Adrenal gland (tissue), 19 donors: ENCODE measurements at places on chromosomes 6 and 20. TPM values are rescaled to one million over a fixed set of nuclear protein-coding genes. Genes with fewer than 3 reads are reported as not detected.
A peak's percentile ranks its signal among the peaks of the same experiment; 100 is the strongest.

The DUSP15 gene
- total RNA-seq: 5.5 TPM

The FAM50B gene
- total RNA-seq: 13.5 TPM

The SLC13A3 gene
- 9.0 TPM for total RNA-seq

The LHFPL5 gene
- total RNA-seq: not detected

The BEND6 gene
- not detected for total RNA-seq

The OPRM1 gene
- not detected for total RNA-seq

The TREML1 gene
- total RNA-seq: 2.5 TPM

The OR12D3 gene
- total RNA-seq: not detected

- DNase-seq: no peak
These were observed 84.3 kb upstream of the TMEM181 start for GRCh38 chr6:158475344-158476302.

GRCh38 chr20:47991875-47992488 lies 206.7 kb upstream of the SULF2 start:
- DNase-seq: no peak

- DNase-seq: no peak
These were observed 44.2 kb downstream of the NOX3 start for GRCh38 chr6:155411154-155412052.

GRCh38 chr6:142867355-142867801 lies 77.6 kb downstream of the HIVEP2 start:
- no peak for DNase-seq

GRCh38 chr6:73081955-73082354 lies 143.3 kb downstream of the KHDC1L start:
- no peak for DNase-seq

GRCh38 chr6:42118162-42119001 lies 24.0 kb downstream of the C6orf132 start:
- no peak for DNase-seq

GRCh38 chr6:114514170-114514569 lies 171.3 kb upstream of the HS3ST5 start:
- no peak for DNase-seq

- DNase-seq: no peak
These were observed 2.6 kb downstream of the ID4 start for GRCh38 chr6:19839788-19840187.

DNA sequence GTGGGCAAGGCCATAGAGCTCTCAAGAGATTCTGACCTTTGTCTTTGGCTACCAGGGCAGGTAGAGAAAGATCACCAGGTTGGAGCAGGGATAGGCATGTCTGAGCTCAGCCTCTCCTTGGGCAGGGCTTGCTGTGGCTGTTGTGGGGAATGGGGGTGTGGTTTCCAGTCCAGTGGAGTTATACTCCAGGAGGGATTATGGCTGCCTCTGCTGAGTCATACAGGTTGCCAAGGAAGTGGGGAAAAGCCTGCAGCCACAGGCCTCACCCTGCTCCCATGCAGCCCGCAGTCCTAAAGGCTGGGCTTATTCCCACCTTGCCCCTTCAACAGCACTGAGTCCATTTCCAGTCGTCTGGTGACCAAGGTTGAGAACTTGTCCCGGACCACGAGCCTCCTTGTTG lies 21.9 kb downstream of the MEP1A start:
- DNase-seq: no peak

- DNase-seq: peak; percentile 24
These were observed 466 bp upstream of the PSMB1 start for GRCh38 chr6:170553534-170554012.

DNA sequence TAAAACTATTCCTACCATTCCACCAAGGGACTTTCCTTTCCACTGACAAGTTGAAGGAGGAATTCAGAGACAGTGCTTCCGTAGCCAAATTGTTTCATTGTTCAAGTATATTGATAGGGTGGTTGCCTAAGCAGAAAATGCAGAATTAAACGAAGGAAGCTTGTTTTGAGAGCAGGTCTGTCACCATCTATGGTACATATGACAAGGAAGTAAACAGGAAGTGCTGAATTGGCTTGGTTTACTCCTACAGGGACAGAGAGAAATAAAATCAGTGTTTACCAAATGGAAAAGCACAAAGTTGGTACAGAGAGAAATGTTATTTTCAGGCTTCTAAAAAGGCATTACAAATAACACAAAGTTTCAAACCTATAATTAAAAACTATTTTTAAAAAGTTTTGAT lies 421.8 kb downstream of the CDC5L start:
- no peak for DNase-seq

DNA sequence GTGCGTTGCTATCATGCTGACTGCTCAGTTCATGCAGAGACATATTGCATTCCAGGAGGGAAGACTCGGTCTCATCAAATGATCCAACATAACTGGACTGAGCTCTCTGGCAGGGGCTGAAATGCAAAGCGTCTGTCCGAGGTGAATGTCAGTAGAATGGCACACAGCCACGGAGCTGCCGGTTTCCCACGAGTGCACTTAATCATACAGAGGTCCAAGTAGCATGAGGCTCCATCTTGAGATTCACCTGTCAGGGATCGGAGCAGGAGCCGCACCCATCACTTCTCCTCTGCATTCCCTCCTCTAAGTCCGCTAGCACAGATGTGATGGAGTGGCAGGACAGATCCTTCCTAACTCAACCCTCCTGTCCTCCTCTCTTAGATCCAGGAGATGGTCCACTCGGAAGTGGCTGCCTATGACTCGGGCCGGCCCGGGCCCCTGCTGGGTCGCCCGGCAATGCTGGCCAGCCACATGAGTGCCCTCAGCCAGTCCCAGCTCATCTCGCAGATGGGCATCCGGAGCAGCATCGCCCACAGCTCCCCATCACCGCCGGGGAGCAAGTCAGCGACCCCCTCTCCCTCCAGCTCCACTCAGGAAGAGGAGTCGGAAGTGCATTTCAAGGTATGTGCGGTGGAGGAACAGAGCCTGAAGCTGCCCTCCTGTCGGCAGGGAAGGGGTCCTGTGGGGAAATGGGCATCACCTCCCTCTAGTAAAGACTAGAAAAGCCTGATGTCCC lies 135.9 kb downstream of the JPH2 start:
- no peak for DNase-seq

DNA sequence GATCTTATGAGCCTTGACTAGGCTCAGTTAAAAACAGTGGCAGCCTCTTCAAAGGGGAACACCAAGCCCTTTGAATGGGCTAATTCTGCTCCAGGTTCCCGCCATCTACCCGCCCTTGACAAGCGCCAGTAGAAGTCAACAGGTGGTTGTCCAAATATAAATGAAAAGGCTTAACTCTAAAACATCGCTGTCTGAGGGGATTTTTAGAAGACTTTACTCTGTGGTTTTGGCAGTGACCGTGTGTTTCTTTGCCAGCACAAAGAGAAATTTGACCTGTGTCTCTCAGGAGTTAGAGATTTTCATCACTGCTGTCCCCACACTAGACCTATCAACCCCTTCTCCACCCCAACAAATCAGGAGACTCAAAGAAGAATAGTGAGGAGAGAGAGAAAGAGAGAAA lies 19.8 kb upstream of the SIM1 start:
- DNase-seq: no peak

DNA sequence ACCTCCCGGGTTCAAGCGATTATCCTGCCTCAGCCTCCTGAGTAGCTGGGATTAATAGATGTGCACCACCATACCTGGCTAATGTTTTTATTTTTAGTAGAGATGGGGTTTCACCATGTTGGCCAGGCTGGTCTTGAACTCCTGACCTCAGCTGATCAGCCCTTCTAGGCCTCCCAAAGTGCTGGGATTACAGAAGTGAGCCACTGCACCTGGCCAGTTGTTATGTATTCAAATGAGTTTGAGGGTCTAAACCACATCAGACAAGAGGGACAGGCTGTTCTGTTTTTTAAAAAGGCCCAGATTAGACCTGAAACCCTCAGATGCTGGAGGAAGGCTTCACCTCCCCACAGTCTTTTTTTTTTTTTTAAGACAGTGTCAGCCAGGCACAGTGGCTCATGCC lies 4.1 kb upstream of the SPAG4 start:
- DNase-seq: no peak

- DNase-seq: peak; percentile 88
These were observed 18.1 kb upstream of the SLC9A8 start for GRCh38 chr20:49794336-49795134.

GRCh38 chr6:30152016-30152673 lies 8.9 kb downstream of the TRIM10 start:
- no peak for DNase-seq

- DNase-seq: no peak
These were observed 24.2 kb downstream of the ASXL1 start for GRCh38 chr20:32382102-32382950.

GRCh38 chr6:32885698-32886286 lies 31.8 kb downstream of the PSMB9 start:
- DNase-seq: no peak

DNA sequence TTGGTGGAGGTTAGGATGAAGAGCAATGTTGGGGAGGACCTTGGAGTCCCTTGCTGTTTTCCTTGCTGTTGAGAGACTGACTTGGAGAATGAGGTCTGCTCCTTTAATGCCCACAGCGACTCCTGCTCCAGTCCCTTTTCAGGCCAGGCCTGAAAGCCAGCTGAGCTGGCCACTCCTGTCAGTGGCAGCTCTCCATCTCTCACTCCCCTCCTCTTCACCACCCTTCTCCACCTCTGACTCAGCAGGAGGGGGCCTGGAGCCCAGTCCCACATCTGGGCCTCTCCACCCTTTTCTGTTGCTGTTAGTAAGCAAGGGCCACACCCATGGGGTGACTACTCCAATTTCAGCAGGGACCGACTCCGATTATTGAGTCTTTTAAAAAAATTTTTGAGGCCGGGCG lies 2.2 kb downstream of the SNX21 start:
- peak; percentile 75 for DNase-seq

GRCh38 chr6:42230345-42231321 lies 13.0 kb upstream of the MRPS10 start:
- no peak for DNase-seq

- DNase-seq: no peak
These were observed 625.5 kb downstream of the CDH26 start for GRCh38 chr20:60583741-60584140.

DNA sequence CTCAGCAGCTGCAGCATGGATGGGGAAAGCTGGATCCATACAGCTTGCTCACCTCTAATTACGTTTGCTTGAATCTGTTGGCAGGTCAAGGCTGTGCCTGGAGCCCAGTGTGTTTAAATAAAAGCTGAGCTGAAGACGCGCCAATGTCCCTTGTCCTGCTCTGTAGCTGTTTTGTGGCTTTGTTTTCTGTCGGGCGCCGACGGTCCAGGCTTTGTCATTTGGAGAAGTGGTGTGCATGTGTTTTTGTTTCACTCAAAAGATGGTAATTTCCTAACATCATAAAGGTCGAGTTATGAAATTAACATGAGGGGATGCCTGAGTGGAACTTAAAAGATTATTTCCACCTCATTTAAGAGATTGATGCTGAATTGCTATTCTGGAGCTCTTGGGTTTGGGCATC lies 107.6 kb downstream of the SLC24A3 start:
- DNase-seq: no peak

DNA sequence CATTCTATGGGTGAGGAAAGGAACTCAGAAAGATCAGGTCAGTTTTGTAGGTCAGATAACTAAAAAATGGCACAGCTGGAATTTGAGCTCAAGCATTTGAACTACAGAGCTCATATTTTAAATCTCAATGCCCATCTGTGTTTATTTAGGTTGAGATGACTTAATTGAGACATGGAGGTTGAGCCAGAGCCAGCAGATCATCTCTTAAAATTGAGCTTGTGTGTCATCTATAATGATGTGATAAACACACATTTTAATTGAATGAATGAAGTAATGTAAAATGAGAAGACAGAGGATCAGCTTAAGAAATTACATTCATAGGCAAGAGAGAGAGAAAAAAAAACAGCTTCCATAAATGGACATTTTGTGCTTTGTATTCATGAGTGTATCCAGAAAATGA lies 3.7 kb downstream of the MANEA start:
- DNase-seq: no peak

DNA sequence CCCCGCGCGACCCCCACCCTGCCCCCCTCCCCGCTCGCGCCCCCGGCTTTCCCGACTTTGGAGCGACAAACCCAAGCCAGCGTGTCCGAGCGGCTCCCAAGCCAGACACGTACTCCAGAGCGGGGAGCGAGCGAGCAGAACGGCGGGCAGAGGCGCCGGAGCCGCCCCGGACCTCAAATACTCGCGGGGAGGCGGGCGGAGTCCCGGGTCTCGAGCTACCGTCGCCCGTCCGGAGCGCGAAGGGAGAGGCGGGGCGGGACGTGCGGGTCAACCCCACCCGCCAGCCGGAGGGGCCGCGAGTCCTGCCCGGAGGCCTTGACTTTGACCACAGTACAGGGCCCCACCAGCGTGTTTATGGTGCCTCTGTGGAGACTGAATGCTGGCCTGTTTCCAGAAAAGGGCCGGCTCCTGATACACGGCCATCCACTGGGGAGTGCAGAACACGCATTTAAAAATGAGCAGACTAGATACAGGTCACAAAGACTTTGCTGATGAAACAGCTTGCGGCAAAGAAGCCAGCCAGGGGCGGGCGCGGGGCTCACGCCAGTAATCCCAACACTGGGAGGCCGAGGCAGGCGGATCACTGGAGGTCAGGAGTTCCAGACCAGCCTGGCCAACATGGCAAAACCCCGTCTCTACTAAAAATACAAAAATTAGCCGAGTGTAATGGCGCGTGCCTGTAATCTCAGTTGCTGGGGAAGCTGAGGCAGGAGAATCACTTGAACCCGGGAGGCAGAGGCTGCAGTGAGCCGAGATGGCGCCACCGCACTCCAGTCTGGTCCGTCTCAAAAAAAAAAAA lies at the start of gene SERPINB6:
TSS of gene SERPINB6 (minus strand) at position 148 of the 799 bp plus-strand sequence. CDS start 12,235 bp downstream, outside the sequence.
- peak; percentile 93 for DNase-seq

GRCh38 chr20:59576216-59576953 lies 28.0 kb upstream of the PHACTR3 start:
- no peak for DNase-seq

- no peak for DNase-seq
These were observed 4.5 kb downstream of the HINT3 start for GRCh38 chr6:125961117-125961516.

GRCh38 chr20:59972037-59972801 lies 14.0 kb downstream of the CDH26 start:
- DNase-seq: no peak

DNA sequence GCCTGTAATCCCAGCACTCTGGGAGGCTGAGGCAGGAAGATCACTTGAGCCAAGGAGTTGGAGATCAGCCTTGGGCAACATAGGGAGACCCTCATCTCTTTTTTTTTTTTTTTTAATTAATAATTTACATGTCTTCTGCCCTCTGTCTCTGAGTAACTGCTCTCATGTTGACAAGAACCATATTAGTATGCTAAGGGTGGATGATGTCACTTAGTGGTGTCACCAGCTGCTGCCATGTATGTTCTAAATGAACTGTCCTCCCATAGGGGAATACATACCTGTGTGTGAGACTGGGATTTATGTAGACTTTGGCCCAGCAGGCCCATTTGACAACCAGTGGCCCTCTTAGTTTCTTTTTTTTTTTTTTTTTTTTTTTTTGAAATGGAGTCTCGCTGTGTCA lies 65.6 kb downstream of the SCAND1 start:
- DNase-seq: no peak
